CD4-positive, alpha-beta T cell treated with Interferon gamma for 1 hour (primary cell): ENCODE measurements at places on chromosomes 3 and 15.

GRCh38 chr3:113304856-113305540 lies 93.6 kb downstream of the BOC start:
- DNase-seq, result no peak

- no peak for DNase-seq
These were observed 767 bp downstream of the GLT8D1 start for GRCh38 chr3:52704611-52705437.

GRCh38 chr3:119700269-119700919 lies 2.4 kb upstream of the CFAP91 start:
- DNase-seq, result peak; percentile 52

- DNase-seq, result no peak
These were observed 17.6 kb upstream of the BCL2A1 start for GRCh38 chr15:79988448-79989117.

DNA sequence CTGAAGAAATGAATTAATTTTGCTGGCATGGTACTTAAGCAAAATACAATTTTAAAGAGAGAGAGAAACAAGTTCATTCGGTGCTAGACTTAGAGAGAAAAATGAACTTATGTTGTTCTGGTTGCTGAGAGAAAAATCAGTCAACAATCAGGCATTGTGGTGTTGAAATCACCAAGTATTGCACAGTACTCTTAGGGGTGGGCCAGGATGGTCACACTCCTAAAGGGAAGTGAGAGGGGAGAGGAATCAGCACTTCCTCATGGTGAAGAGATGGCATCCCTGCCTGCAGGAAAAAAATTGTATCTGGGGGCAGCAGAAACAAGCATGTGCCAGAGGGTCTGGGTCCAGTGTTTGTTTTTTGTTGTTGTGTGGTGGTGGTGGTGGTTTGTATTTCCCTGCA lies 7.0 kb upstream of the DMXL2 start:
- DNase-seq, result peak; percentile 59

DNA sequence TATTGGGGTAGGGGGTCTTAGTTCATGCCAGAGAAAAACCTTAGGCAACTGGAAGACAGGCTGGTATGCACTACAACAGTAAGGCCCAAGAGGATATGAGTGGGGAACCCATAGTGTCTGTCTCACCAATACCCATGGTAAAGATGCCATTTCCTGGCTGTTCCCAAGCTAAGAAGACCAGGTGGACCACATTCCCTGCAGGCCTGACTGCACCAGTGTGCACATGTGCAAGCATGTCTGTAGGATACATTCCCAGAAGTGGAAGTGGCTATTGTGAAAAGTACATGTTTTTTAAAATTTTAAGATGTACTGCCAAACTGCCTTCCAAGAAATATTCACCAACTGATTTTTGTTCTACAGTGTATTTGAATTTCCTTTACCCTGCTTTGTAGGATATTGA lies 207.3 kb upstream of the CTNNB1 start:
- DNase-seq, result no peak
